IPS-NIHi11 (cell line): ENCODE measurements at places on chromosomes 2 and 18.

DNA sequence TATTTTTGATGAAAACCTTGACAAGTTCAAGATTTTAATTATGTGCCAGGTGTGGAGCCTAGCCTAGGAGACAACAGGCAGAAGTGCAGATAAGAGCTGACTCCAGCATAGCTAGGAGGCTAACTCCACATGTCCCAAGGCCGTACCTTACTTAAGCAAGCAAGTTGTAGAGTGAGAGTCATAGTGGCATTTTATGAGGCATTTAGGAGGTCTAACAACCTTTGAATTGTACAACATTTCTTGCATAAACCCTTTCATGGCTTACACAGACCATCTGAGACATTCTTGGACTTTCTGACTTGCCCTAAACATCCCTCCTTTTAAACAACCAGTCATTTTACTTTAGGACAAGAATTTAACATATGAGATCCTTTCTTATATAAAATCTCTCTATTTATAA, 8.3 kb upstream of the SUCLG1 start:
- DNase-seq, result no peak

- no peak for DNase-seq
Measured at GRCh38 chr2:85462322-85462721, 43.8 kb downstream of the SH2D6 start.

DNA sequence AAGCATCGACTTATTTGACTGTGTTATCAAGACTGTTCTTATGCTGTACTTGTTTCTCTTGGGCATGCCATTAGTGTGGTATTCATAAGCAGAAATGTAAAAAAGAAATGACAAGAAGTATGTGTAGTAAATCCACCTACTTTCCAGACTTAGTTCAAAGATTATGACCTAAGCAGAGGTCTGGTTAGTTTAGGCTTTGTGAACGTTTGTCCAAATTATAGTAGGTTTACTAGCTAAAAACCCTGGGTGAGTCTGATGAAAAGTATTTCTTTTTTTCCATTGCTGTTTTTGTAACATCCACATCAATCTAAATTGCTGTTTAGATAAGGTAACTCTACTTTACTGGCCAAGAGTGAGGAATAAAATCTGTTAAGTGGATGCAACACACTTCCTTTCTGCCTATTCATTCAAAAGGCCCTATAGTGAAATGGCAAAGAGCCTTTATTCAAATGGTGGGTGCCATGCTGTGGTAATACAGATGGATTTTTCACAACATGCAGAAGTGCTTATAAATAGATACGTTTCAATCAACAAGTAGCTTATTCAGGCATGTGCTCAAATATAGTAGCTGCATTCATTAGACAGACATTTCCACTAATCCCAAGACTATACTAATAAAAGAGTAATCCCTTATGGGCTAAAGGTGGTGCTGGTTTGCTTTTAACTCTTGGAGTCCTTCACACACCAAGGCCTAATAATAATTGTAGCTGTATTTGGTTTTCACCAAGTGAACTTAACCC, 122.5 kb upstream of the LTBP1 start:
- no peak for DNase-seq

- DNase-seq, result no peak
Measured at GRCh38 chr18:63183952-63184770, 135.4 kb downstream of the BCL2 start.

- DNase-seq, result no peak
Measured at GRCh38 chr2:176211110-176211509, 22.6 kb downstream of the HOXD1 start.

DNA sequence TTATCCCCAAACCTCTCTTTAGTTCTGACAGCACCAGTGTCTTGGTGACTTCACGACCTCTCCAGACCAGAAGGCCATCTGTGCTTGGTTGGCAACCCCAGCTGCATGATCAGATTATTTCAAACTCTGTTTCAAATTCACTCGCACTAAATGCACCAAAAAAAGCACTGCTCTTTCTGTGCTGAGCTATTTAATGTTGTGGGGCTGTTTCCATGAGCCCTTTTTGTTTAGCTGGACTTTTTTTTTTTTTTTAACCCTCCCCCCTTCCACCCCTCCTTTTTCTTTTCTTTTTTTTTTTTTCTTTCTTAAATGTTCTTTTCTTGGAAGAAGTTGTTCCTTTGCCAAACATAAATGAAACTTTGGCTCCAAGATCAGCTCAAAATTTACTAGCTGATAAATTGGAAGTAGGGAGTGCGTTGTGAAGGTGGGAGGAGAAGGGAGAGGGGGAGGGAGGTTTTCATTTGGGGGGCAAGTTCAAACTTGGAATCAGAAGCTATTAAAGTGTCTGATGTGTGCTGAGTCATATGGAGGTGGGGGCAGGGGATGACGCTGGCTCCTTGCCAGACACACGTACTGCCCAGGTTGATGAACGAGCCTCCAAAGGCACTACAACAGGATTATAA, 543.0 kb upstream of the TNP1 start:
- no peak for DNase-seq

DNA sequence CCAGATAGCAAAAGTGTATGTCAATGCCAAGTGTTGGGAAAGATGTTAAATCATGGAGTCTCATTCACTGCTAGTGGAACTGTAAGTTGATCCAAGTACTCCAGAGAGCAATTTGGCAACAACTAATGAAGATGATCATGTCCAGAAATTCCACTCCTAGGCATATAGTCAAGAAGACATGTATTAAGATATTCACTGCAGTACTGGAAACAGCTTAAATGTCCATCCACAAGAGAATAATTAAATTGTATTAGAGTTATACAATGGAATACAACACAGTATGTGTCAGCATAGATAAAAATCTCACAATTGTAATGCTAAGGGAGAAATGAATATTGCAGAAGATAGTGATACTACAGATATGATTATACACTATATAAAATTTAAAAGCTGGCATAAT, 15.2 kb upstream of the LBH start:
- DNase-seq, result no peak

- no peak for DNase-seq
Measured at GRCh38 chr2:112836695-112837117, at the start of gene IL1B. IL1B (minus strand) TSS chr2:112836779; CDS start chr2:112836229, 550 bp downstream.

DNA sequence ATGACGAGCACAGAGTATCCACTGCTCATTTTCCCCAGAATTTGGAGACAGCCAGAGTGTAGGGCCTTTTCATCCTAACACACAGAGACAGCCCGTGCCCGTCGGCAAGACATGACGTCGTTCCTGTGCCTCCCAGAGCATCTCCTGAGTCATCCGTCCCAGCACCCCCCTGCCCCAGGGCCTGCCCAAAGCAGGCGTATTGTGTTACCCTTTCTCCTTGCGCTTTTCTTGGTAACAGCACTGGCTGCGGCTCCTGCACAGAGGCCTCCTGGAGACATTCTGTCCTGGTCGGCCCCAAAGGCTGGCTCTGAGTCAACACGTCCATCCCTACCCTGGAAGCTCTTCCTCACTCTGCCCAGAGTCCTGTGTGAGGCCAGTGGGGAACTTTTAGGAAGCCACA, 217.1 kb downstream of the KLHL29 start:
- DNase-seq, result no peak

- DNase-seq, result no peak
Measured at GRCh38 chr2:196954001-196954400, 27.5 kb upstream of the PGAP1 start.

- no peak for DNase-seq
Measured at GRCh38 chr2:88829607-88830463, 138.4 kb downstream of the RPIA start.

- DNase-seq, result no peak
Measured at GRCh38 chr2:229774237-229774636, 59.9 kb upstream of the DNER start.

DNA sequence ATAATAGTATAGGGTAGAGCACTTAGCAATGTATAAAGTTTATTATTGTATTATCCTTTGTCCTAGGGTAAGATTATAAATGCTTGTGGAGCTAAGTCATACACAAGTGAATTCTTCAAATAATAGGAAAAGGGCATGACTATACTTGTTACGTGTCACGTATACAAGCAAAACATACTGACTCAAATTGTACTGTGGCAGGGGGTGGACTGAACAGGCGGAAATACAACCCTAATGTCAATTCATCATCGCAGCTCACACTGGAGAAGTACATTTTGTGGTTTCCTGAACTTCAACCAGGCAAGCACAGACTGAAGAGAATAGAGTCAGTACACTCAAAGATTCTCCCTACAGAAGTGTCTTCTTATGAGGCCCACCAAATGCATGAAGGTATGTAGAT, 201.0 kb downstream of the MBD2 start:
- no peak for DNase-seq

DNA sequence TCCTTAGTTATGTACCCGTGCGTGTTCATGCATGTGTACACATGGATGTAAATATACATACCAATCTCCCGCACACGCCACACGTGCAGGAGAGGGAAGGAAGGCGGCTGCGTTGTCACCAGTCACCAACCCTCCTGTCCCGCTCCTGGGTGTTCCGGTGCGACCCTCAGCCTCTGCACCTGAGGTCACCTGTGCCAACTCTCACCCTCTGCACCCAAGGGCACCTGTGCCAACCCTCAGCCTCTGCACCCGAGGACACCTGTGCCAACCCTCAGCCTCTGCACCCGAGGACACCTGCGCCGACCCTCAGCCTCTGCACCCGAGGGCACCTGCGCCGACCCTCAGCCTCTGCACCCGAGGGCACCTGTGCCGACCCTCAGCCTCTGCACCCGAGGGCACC, 192.8 kb upstream of the SALL3 start:
- no peak for DNase-seq

GRCh38 chr18:44153981-44154380, 526.7 kb upstream of the SETBP1 start:
- no peak for DNase-seq

GRCh38 chr2:46175419-46175818, 121.8 kb upstream of the EPAS1 start:
- no peak for DNase-seq

DNA sequence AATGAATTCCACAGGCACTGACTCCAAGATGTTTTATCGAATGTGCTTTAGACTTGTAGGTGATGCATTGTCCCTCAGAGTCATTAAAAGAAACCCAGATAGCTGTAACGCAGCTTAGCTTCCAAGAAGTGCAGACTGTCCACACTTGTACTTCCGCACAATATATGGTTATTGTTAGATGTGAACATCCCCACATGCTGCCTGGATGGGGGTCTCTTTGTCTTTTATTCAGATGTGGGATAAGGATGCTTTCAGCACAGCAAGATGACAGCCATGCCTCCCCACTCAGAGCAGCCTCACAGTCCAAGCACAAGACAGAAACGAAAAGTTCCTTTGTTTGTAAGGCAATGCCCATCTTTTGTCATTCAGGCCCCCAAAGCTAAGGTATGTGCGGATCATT, 416.6 kb downstream of the HRH4 start:
- DNase-seq, result no peak

- no peak for DNase-seq
Measured at GRCh38 chr2:83115155-83115554, 1343.9 kb downstream of the SUCLG1 start.

DNA sequence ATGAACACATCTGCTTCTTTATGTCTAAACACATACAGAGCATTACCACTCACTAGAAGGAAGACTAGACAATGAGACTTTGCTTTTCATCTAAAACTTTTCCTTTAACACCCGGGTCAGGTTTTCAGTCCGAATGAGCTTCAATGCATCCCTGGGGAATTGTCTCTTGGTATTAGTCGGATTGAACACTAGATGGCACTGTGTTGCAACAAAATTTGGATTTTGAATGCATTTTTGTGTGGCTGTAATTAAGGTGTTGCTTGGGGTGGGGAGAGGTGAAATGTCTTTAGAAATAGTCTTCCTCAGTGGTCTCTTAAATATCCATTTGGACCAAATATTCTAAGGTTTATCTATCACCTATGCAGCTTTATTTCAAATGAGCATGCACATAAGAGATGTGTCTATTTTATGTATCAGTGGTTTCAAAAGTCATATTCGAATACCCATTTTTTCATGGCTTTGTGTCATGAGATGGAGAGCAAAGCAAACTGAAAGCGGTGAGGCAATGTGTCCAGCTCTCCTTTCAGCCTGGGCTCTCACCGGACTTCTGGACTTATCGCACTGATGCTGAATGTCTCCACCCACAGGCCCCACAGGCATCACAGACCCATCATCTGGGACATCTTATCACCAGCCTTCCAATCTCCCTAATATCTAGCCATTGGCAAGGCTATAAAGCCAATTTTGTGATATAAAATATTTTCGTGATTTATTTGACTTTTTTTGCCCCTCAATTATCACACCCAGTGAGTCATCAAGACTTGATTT, 510.3 kb downstream of the RNF144A start:
- DNase-seq, result peak; percentile 69

DNA sequence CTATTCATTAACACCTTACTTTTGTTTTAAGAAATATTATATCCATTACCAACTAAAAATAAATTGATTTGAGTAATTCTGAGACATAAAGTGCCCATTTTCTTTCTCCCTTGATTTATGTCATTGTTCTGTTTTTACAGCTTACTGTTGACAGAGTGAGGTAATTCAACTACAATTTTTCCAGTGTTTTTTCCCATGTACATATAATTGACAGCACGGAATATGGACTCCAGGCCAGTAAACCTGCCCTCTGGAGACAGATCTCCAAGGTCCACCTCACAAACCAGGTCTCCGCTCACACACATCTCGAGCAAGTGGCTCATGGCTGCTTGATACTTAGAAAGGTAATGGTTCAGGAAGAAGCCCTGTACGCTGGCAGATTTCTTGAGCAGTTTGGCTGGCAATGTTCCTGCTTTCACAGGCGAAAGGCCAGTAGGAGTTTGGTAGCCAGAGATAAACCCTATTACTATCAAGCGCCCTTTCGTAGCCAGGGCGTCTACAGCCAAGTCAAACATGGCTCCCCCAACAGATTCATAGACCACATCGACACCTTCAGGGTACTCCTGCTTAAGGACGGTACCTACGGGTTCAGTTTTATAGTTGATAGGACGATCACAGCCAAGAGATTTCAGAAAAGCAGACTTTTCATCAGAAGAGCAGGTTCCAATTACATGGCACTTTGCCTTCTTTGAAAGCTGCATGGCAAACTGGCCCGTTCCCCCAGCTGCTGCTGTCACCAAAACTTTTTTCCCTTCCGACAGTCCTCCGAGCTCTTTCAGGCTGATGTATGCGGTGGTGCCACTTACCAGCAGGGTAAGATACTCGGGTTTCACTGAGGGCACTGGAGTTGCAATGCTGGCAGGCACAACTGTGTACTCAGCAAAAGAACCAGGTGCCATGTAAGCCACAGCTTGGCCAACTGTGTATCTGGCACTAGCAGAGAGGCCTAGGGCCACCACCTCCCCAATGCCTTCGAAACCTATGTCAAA, 7.4 kb downstream of the PTGR3 start:
- no peak for DNase-seq

DNA sequence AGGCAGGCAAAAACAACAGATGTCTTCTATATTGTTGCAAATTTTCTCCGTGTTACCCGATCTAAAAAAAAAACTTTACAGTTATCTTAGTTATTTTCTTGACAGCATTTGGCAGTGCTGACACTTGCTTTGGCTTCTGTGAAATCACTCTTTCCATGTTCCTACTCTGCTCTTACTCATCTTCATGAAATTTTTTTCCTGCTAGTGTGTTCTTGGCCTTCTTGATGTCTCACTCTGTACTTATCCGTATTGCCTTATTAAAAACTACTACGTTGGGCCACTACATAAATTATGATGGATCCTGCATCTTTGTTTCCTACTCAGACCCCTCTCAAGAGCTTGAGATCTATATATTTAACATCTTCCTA, 134.4 kb downstream of the IKZF2 start:
- no peak for DNase-seq

- peak; percentile 89 for DNase-seq
Measured at GRCh38 chr2:219459460-219460311, 25.0 kb downstream of the SPEG start.

- no peak for DNase-seq
Measured at GRCh38 chr2:102399499-102400141, 23.3 kb upstream of the IL18RAP start.

- DNase-seq, result no peak
Measured at GRCh38 chr18:80147037-80147417, 38.0 kb downstream of the ADNP2 start.
